ENCODE measurements at places on chromosomes 12 and 14. TPM values are rescaled to one million over a fixed set of nuclear protein-coding genes. Genes with fewer than 3 reads are reported as not detected.

HOXC13 gene
- polyA plus RNA-seq = 0.69 TPM

GRCh38 chr14:72341686-72342085 is 409.5 kb downstream of the RGS6 start:
- no peak for DNase-seq

KRT71 gene
- polyA plus RNA-seq = not detected

KLHDC1 gene
- polyA plus RNA-seq = 1.2 TPM

GNB3 gene
- polyA plus RNA-seq = 19.1 TPM

- DNase-seq = no peak
Observed at GRCh38 chr14:92942576-92942975, 19.6 kb downstream of the CHGA start.

DNA sequence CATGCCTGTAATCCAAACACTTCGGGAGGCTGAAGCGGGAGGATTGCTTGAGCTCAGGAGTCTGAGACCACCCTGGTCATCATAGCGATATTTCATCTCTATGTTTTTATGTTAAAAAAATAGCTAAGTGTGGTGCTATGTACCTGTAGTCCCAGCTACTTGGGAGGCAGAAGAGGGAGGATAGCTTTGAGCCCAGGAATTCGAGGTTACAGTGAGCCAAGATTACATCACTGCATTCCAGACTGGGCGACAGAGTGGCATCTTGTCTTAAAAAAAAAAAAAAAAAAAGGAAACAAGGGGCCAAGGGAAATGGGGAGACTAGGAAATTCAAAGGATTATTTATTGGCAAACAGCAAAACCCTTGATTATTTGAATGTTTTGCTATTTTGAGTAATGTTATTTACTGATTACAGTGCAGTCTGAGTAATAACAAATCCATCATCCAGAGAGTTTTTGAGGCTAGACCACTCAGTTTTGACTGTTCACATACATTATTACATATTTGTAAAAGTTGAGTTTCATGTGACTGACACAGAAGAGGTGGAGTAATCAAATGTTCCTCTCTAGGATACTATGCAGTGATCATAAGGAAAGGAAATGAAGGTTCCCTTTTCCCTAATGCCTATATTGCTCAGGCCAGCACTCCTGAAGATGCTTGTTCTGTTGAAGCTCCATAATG is 40.8 kb downstream of the PRKCH start:
- DNase-seq = no peak

ANHX gene
- not detected for polyA plus RNA-seq

DNA sequence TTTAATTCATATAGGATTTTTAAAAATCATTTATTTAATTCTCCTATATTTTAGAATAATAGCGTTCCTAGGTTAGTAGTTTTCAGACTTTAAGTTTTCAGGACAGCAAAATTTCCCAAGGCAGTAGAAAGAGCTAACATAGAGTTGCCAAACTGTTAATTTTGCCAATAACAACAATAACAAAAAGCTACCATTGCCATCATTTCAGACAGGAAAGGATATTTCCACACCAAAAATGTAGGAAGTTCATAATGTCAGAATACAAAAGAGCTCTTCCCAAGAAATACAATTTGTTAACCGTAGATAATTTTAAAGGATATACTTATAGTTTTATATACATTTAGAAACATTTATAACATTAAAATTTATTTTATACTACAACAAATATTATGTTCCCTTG is 81.4 kb upstream of the EEA1 start:
- DNase-seq = no peak

DNA sequence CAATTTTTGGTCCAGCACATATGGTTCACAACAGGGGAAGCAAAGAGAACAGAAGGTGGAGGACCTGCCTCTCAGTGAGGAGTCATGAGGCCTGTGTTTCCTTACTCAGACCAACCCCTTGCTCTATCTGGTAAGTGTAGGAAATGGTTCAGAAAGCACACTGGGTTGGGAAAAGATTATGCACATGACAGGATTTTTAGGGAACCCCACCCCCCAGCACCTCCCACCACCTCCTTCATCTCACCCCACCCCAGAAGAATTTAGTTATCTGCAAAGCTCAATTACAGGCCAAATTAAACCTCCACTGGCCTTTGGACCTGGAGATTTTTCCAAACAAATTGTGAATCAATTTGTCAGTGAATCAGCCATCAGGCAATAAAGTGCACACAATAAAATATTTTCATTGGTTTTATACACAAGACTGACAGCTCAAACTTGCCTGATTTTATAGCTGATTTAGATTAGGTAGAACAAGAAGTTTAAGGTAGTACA is 132.8 kb downstream of the DACT1 start:
- no peak for DNase-seq

DNA sequence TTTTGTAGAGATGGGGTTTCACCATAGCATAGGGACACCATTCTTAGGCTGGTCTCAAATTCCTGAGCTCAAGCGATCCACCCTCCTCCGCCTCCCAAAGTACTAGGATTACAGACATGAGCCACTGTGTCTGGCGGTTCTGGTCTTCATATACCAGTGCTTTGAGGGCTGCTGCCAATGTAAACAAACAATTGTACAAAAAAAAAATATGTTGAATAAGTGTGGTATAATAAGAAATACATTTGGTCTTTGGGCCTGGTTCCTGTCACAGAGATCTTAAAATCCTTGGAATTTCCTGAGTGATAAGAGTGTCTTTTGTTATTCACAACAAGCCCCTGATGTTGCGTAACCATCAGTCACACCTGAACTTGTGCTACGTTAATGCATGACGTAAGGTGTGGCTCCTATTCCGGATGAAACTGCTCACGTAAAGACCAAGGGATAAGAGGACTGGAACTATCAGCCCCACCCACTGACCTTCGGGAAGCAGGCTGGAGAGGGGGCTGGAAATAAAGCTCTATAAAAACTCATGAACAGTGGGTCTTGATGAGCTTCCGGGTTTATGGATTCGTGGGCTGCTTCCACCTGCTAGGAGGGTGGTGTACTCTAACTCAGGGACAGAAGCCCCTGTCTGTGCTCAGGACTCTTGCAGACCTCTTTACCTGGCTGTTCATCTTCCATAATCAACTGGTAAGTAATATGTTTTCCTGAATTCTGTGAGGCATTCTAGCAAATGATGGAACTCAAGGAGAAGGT is 16.5 kb upstream of the RIMKLB start:
- DNase-seq = peak; percentile 82

DNA sequence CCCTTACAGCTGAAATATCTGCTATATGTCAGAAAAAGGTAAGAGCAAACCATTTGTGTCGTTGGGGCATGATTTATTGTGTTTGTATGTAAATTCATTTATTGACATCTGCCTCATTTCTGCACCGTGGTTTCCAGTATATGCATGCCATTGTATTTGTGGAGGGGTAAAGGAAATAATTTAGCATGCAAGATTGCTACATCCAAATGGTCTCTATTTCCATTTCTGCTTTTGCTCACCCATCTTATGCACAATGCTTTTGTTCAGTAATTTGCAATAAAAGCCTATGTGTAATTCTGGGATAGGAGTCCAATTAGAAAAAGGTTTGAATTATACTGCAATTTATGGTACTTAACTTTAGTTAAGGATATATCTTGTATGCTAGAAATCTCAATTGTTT is 101.8 kb downstream of the UNC79 start:
- DNase-seq = no peak

CCDC196 gene
- polyA plus RNA-seq = not detected

- DNase-seq = no peak
Observed at GRCh38 chr14:36580141-36580855, 2.1 kb downstream of the NKX2-8 start.

- no peak for DNase-seq
Observed at GRCh38 chr14:28764257-28765160, 2.1 kb upstream of the FOXG1 start.

PIP4K2C gene
- polyA plus RNA-seq = 34.2 TPM

RIPK3 gene
- 7.4 TPM for polyA plus RNA-seq

NCOR2 gene
- 121 TPM for polyA plus RNA-seq

- DNase-seq = no peak
Observed at GRCh38 chr12:75581515-75581914, 70.1 kb upstream of the KRR1 start.

ZNF641 gene
- 16.2 TPM for polyA plus RNA-seq

DNA sequence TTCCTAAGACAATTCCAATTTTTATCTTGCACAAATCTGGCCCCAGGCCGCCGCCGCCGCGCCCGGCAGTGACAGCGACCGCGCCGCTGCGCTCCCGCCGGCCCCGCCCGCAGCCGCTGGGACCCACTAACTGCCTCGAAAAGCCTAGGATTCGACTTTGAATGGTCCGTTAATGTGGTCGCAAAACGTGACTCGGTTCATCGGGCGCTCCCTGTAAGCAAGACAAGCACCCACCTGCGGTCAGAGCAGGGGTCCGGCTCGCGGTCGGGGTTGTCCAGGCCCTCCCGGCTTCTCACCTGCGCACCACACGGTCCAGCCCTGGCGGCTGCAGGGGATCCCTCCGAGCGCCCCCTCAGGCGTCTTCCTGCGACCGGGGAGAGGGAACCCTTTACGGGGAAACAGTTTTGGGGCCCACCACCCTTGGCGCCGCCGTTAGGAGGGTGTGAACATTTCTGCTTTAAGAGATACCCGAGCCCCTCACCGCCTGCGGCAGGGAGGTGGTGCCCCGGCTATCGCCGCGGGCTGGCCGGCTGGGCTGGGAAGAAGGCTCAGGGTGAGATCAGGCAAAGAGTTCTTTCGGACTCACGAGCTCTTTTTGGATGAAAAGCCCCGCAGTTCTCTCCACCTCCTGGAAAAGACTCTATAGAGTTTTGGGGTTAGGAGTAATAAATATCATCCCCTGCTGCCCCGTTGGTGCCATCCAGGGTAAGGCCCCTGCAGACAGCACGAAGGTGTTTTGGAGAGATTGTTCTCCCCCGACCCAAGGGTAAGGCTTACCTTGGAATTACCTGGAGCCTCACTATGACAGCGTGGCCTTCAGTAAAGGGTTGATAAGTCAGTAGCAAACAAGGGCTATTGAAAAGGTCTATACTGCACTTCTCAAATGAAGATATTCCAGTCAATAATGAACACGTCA is 13.6 kb upstream of the FOXJ2 start:
- DNase-seq = no peak

DNA sequence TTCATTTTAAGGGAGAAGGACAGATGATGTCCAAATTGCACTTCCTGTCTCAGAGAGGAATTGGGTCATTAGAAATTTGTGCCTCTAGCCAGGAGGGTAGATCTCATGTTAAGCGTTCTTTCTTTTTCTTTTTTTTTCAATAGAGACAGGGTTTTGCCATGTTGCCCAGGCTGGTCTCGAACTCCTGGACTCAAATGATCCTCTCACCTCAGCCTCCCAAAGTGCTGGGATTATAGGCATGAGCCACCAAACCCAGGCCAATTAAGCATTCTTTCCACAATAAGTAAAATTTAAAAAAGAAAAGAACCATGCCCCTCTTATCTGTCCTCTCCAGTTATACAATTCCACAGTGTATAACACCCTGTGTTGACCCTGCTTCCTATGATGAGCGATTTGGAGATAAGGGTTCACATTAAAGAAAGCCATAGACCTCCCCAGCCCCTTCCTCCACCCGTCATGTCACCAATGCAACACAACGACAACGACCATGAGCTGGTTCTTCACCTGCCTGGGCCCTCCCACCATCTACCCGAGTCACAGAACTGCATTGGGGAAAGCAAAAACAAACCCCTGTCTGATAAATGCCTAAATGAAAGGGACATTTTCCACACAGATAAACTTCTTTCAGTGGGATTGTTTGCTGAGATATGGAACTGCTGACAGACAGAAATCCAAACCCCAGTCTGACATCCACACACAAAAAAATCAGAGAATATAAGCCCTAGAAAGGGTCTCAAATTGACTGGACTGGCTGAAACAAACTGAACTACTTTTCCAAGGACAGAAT is 37.3 kb downstream of the SSH1 start:
- no peak for DNase-seq

LMNTD1 gene
- not detected for polyA plus RNA-seq

DNA sequence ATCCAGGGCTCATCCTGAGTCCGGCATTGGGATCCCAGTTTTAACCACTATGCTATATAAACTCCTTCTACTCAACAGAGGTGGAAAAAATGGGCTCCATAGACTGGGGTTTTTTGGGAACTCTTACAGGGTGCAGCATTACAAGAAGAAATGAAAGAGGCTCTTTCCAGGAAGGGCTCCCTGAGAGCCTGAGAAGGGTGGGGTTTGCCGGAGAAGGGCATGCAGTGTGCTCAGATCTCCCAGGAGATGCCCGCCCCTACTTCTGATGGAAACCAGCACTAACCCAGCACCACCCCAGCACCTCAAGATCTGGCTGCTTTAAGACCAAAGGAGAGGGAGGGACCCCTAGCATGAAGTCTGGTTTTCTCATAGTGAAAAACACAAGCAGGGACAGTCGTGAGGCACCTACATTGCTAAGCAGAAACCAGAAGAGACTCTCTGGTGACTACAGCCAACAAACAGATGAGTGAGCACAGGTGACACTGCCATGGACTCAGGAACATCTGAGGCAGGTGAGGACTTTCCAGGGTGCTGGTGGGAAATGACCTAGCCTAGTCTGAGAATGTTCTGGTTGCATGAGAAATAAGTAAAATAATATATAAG is 43.9 kb upstream of the HSP90B1 start:
- no peak for DNase-seq

DNA sequence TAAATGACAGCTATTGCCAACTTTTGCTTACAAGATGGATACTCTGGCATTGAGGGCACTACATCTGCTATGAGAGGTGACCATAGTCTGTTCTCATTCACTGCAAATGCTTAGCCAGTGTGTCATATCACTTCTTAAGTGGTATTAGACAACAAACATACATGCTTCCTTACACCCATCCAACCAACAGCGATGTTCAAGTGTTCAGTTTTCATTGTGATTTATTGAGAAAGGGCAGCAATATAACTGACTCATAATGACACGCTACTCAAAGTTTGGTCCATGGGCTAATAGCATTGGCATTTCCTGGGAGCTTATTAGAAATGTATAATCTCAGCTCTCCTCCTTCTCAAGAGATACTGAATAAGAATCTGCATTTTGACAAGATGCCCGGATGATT is 181.7 kb downstream of the NPAS3 start:
- DNase-seq = no peak

CABP1 gene
- polyA plus RNA-seq = 0.74 TPM

KRT73 gene
- not detected for polyA plus RNA-seq

GRCh38 chr14:104799244-104800014 is 1.5 kb upstream of the ZBTB42 start:
- peak; percentile 71 for DNase-seq

TAS2R13 gene
- polyA plus RNA-seq = not detected

NELL2 gene
- 6.5 TPM for polyA plus RNA-seq

GRCh38 chr12:3073438-3074250 is 3.5 kb upstream of the TSPAN9 start:
- DNase-seq = peak; percentile 87

SMCO2 gene
- polyA plus RNA-seq = not detected

CLEC4C gene
- not detected for polyA plus RNA-seq

DNA sequence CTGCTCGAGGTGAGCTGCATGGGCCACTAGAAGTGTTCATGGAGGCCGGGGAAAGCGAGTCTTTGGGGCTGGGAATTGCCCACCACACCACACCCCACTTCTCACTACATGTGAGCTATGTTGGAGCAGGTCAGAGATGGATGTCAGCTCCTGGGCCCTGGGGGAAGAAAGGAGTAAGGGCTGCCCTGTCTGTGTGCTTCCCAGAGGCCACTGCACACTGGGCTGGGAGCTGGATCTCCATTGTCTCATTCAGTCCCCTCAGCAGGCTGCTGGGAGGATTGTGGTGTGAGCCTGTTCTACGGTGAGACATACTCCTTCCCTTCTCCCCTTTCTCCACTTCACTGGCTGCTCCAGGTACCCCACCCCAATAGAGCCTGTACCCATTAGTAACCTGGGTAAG is 10.5 kb downstream of the FIGNL2 start:
- DNase-seq = no peak

- no peak for DNase-seq
Observed at GRCh38 chr12:51373187-51373586, 18.0 kb downstream of the GALNT6 start.

Data from hepatocyte (in vitro differentiated cells).